ENCODE measurements at places on chromosomes 7 and 10. TPM values are rescaled to one million over a fixed set of nuclear protein-coding genes. Genes with fewer than 3 reads are reported as not detected.

The CYP26C1 gene
- total RNA-seq = not detected

DNA sequence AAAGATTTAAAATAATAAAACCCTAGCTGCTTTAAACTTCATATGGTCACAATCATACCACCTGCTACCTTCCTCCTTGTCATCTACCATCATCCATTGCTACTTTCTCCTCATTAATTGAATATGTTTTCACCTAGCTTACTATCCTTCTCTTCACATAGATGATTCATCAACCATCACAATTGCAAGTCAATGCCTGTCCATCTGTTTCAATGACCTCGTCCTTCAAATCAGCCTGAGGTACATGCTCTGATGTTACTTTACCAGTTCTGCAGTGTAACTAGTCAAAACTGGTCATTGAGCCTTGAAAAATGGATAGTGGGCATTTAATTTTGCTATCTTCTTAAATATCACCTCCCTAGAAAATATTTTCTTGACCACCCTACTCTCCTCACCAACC lies 164.7 kb downstream of the SEMA3E start:
- H3K4me1 ChIP-seq = no peaks in the 10 kb centered on the region
- H3K27ac ChIP-seq = no peak overlapping the region
- no peak overlapping the region for H3K4me3 ChIP-seq
- DNase-seq = no peak
- H3K36me3 ChIP-seq = no peaks in the 10 kb centered on the region

GRCh38 chr10:17381502-17382142 lies 72.8 kb downstream of the ST8SIA6 start:
- DNase-seq = no peak
- H3K4me3 ChIP-seq = no peak overlapping the region
- peaks cover 18% of the 10 kb centered on the region for H3K27me3 ChIP-seq
- no peaks in the 10 kb centered on the region for H3K36me3 ChIP-seq
- H3K4me1 ChIP-seq = no peaks in the 10 kb centered on the region

GRCh38 chr7:17405786-17406185 lies 107.3 kb downstream of the AHR start:
- H3K4me3 ChIP-seq = peak overlapping the region; percentile 70
- peaks cover 55% of the 10 kb centered on the region for H3K4me1 ChIP-seq
- DNase-seq = peak; percentile 87

- H3K4me1 ChIP-seq = no peaks in the 10 kb centered on the region
- no peak overlapping the region for H3K27ac ChIP-seq
- H3K4me3 ChIP-seq = no peak overlapping the region
- peaks cover 43% of the 10 kb centered on the region for H3K27me3 ChIP-seq
- DNase-seq = no peak
- no peaks in the 10 kb centered on the region for H3K36me3 ChIP-seq
Observed at GRCh38 chr10:71088054-71088453, 124.3 kb upstream of the UNC5B start.

DNA sequence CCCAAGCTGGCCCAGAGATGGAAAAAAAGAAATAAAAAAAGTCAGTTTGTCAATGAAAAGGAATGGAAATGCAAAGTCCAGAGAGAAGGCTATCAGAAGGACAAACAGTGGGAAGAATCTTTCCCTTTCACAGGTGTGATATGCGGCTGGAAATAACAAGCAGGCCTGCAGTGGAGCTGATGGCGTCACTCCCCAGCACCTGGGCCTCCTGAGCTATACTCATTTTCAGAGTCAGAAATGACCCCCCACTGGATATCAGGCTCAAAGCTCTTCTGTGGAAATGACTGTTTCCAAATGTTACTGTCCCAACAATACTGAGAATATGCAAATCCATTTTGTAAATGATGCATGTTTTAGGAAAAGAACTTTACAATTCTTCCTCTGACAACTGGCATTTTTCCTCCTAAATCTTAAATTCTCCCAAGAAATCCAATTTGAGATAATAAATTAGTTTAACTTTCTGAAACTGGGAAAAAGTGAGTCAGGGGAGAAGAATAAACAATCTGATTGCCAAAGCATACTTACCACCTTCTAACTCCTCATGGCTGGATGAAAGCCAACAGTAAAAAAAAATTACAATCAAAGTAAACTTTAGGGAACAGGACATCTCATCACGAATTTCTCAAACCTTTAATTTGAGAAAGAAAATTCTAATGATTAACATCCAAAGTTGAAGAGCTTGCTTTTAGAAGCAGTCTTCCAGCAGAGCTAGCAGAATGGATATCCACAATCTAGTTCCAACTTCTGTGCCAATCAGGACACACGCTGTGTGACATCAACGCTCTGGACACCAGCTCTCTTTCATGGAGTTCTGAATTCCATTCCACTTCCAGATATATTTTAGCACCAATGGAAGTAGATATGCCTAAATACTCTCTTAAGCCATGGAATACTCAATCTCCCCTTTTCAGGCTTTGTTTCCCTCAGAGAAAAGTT lies 5.3 kb upstream of the CUZD1 start:
- peaks cover 41% of the 10 kb centered on the region for H3K36me3 ChIP-seq
- no peaks in the 10 kb centered on the region for H3K27me3 ChIP-seq
- H3K4me3 ChIP-seq = peak overlapping the region; percentile 49
- no peak for DNase-seq
- H3K4me1 ChIP-seq = peaks cover 71% of the 10 kb centered on the region
- H3K27ac ChIP-seq = peak overlapping the region; percentile 96

The ANKRD61 gene
- total RNA-seq = not detected

DNA sequence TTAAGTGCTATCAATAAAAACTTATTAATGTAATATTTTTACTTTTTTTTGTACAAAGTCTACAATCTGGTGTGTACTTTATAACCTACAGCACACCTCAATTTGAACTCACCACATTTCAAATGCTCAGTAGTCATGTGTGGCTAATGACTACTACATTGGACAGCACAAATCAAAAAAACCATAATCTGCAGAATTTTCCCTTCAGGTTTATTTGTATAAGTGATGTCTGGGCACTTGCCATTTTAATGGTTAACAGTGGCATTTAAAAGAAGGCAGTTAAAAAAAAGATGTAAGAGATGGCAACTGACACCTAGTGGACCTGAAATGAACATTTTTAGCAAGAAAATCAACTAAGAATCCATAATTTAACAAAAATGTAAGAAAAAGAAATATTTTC lies 124.6 kb upstream of the NRBF2 start:
- peaks cover 13% of the 10 kb centered on the region for H3K27me3 ChIP-seq
- no peaks in the 10 kb centered on the region for H3K36me3 ChIP-seq
- no peak overlapping the region for H3K4me3 ChIP-seq
- no peak overlapping the region for H3K27ac ChIP-seq

The CPN1 gene
- not detected for total RNA-seq

DNA sequence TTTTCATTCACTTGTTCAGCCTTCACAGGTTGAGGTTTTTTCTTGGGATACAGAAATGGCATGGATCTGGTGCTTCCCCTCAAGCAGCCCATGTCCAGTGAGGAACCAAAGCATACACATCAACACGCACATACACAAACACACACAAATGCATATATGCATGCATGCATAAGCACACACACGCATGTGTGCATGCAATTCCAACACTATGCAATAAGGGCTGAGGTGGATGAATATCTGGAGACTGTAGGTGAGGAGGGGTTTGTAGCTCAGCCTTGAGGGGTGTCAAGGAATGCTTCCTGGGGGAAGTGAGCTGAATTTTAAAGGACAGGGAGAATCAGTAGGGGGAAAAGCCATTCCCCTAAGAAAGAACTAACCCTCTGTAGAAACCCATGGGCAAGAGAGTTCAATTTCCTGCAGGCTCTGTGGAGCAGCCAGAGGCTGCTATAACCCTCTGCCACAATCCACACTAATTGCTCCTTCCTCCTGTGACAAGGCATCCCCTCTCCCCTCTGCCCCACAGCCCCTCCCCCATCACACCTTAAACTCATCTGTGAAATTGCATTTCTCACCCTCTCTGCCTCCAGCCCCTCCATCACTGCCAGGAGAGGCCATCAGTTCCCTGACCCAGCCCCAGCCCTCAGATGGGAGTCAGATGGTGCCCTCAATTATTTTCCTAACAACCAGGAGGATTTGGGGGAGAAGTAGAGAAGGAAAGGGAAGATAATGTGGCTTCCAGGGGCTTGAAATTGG lies 316.4 kb downstream of the RPS24 start:
- H3K4me1 ChIP-seq = no peaks in the 10 kb centered on the region
- no peaks in the 10 kb centered on the region for H3K36me3 ChIP-seq

GRCh38 chr7:133484086-133484485 lies 231.2 kb downstream of the EXOC4 start:
- no peaks in the 10 kb centered on the region for H3K27me3 ChIP-seq
- DNase-seq = no peak
- no peak overlapping the region for H3K4me3 ChIP-seq
- H3K27ac ChIP-seq = no peak overlapping the region
- peaks cover 12% of the 10 kb centered on the region for H3K36me3 ChIP-seq

DNA sequence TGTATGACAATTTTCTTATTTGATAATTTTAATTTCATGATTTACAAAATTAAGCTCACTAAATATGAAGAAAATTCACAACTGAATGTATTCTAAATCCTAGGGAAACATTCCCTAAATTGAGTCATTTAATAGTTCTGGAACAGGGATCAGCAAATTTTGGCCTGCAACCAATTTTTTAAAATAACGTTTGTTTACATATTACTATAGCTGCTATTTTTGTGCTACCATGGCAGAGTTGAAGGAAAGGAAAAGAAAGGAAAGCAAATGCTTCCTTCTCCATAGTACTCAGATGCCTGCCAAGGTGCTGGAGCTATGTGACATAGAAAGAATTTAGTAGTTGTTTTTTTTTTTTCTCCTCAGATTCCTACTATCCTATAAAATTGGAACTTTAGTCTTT lies 1307.7 kb upstream of the LRRTM3 start:
- no peaks in the 10 kb centered on the region for H3K36me3 ChIP-seq
- no peak overlapping the region for H3K4me3 ChIP-seq
- no peak for DNase-seq
- H3K4me1 ChIP-seq = no peaks in the 10 kb centered on the region
- no peak overlapping the region for H3K27ac ChIP-seq

DNA sequence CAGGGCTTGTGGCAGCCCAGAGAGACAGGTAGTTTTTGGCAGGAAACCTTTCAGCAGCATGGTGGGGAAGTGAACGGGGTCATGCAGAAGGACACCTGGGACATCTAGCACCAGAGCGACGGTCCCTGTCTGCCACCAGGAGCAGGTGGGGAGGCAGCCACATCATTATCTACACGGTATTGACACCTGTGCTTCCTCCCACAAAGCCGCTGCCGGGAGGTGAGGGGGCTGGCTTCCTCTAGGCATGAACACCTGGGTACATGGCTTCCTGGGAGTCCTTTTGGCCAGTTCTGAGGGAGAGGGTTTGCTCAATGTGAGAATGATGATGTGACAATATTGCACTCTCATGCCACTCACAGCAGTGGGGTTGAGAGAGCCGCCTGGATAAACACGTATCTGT lies 275.2 kb downstream of the ACTR3B start:
- no peaks in the 10 kb centered on the region for H3K27me3 ChIP-seq
- no peak for DNase-seq
- H3K4me3 ChIP-seq = no peak overlapping the region
- no peaks in the 10 kb centered on the region for H3K4me1 ChIP-seq
- H3K27ac ChIP-seq = no peak overlapping the region

GRCh38 chr7:5443678-5444077 lies 20.0 kb upstream of the TNRC18 start:
- H3K36me3 ChIP-seq = peaks cover 4% of the 10 kb centered on the region
- no peak overlapping the region for H3K4me3 ChIP-seq
- peaks cover 6% of the 10 kb centered on the region for H3K27me3 ChIP-seq
- no peaks in the 10 kb centered on the region for H3K4me1 ChIP-seq
- no peak overlapping the region for H3K27ac ChIP-seq

DNA sequence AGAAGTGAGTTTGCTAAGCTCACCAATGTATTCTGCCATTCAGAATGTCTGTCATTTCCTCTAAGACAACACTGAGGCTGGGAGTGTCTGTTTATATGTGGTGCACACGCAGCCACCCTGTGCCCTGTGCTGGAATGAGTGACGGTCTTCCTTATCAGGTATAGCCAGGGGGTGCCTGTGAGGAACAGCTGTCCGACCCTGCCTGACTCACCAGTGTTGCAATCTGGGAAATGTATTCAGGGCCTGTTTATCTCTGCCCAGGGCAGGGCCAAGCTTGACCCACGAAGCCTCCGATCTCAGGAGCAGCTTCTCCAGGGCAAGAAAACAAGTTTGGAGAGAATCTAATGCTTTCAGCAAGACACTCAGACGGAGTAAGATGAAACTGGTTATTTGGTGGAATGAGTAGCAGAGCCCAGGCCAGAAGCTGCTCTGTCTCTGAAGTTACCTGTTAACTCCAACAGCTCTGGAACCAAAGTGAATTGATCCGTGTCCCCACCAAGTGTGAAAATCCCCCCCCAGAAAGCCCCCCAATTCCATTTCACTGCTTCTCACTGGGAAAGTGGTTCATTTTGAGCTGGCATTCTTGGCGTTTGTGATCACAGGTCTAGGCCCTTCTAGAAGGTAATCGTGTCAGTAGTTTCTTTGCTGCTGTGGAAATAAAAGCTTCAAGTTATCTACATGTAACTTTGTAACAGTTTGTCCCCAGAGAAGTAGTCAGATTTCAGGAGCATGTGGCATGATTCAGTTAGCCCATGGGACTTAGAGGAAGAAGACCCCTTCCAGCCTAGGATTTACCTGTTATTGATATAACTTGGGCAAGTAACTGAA lies 6.1 kb upstream of the UBE2H start:
- H3K4me3 ChIP-seq = peak overlapping the region; percentile 29
- H3K36me3 ChIP-seq = no peaks in the 10 kb centered on the region
- peak overlapping the region; percentile 90 for H3K27ac ChIP-seq
- peaks cover 30% of the 10 kb centered on the region for H3K4me1 ChIP-seq
- peak; percentile 56 for DNase-seq
- no peaks in the 10 kb centered on the region for H3K27me3 ChIP-seq

All from HFFc6 (cell line).